ENCODE measurements at places on chromosomes 2 and 18.

GRCh38 chr2:54503192-54503591 is 47.1 kb downstream of the SPTBN1 start:
- no peak for DNase-seq

DNA sequence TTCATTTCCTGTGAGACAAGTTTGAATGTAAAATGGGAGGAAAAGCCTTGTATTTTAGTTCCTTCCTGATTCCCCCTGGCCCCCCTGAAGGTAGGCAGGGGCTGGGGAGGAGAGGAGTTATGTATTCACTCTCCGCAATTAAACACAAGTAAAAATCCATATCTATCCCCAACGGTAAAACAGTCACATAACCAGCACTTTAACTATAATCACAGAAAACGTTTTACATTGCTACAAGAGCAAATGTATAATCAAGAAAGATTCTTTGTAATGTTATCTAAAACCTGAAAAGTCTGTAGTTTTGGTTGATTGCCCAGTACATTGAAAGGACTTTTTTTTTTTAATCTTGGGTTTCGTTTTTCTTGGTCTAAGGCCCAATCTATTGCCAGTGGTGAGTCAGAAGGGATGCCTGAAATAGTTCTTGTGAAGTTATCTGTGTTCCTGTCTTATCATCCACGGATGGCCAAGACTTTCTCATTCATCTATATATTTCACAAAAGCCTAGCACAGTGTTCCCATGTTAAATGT is 34.5 kb upstream of the CCNYL1 start:
- no peak for DNase-seq

GRCh38 chr18:13369756-13370510 is 151.4 kb downstream of the LDLRAD4 start:
- no peak for DNase-seq

DNA sequence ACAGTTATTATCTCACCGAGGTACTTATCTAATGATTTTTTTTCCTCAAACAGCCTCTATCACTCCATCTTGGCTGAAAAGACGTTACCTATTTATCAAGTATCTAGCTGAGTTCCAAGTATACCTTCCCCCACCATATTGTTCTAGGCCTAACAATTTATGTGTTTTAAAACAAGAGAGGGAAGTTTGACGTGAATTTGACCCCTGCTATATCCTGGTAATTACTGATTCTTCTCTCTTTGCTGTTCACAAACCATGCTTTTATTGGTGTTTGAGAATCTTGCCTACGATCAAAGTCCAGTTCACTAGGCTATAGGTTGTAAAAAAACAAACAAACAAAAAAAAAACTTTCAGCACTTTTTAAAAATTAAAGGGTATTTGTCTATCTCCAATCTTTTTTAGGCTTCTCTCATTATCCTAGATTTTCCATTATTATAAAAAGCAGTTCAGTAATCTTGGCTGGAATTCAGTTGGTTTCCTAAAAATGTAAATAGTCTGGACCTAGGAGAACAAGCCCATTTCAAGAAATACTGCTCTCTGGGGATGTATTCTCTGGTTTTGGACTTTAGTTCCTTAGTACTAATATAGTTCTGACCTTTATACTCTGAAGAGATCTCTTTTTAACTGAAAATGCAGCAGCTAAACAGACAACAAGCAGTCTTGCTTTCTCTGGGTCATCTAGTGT is 505.4 kb downstream of the CPS1 start:
- no peak for DNase-seq

DNA sequence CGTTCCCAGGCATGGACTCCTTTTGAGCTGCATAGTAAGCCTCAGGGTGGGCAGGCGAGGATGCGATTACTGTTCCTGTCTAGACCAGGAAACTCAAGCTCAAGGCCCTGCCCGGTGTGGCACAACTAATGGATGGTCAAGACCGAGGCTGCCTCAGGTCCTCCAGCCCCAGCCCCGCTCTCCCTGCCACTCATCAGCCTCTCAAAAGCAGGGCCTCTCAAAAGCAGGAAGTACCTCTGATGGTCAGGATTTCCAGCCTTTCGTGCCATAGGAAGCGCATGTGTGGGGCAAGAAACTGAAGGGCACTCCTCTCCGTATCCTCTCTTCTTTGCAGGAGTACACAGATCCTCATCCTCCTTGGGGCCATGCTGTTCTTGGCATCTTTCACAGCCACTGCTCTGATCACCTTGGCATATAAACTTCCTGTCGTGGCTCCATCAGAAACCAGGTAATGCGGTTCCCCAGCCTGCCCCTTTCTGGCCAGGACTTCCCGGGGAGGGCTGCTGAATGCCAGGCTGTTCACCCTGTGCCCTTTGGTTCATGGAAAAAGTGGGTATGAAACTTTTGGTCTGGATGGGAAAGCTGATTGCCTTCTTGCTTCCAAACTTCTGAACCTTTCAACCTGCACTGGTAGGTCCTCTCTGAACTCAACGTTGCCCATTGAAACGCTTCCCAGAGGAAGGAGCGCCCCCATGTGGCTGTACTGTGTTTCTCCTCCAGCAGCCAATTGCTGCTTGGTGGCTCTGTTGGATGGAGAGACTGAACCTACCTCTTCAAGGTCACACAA is 82.8 kb upstream of the SEC11C start:
- peak; percentile 38 for DNase-seq

DNA sequence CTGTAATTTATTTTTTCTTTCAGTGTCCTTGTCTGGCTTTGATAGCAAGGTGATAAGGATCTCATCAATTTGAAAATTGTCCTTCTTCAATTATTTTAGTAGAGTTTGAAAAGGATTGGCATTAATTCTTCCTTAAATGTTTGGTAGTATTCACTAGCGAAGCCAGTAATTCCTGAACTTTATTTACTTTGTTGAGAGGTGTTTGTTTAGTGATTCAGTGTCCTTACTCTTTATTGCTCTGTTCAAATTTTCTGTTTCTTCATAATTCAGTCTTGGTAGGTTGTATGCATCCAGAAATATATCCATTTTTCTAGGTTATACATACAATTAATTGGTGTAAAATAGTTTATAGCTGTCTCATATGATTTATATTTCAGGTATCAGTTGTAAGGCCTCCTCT is 676.7 kb upstream of the POU3F3 start:
- DNase-seq = no peak
